ENCODE measurements at places on chromosomes 6 and 20.

- no peak for DNase-seq
Observed at GRCh38 chr6:110561696-110562095, 85.3 kb upstream of the SLC22A16 start.

GRCh38 chr6:104306211-104306610 is 553.5 kb downstream of the HACE1 start:
- no peak for DNase-seq

GRCh38 chr6:42257614-42258013 is 40.0 kb upstream of the MRPS10 start:
- DNase-seq = no peak

- DNase-seq = no peak
Observed at GRCh38 chr6:41088451-41088850, 15.7 kb downstream of the NFYA start.

- DNase-seq = no peak
Observed at GRCh38 chr6:161985876-161986423, 712.1 kb upstream of the AGPAT4 start.

GRCh38 chr6:157159348-157159747 is 164.0 kb downstream of the TMEM242 start:
- no peak for DNase-seq

DNA sequence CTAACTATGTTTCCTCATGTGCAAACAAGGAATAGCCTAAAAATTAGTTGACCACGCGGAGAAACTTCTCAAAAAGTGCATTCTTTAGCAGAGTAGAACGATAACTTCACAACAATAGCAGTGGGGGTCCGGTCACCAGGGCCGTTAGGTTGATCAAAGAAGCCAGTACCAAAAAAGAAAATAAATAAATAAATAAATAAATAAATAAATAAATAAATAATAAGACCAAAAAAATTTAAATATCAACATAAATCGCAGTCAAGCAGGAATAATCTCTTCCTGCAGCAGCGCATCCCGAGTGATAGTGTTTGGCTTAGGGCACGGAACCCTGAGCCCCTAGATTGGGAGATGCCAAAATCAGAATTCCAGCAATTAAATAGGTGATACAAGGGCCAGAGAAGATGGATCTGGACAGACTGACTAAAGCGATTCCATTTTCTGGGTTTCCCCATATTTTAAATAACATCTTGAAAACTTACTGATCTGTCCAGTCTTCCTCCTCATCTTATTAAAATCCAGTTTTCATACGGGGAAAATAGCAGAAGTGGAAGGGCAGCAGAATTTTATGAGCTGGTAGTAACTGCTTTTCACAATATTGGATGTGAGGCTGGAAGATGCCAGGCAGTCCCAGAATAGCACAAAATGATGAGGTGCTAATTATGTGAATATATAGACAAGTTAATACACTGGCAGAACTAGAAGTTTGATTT is 4.4 kb upstream of the OLIG3 start:
- DNase-seq = no peak
